ENCODE measurements at places on chromosomes 6 and 20.

DNA sequence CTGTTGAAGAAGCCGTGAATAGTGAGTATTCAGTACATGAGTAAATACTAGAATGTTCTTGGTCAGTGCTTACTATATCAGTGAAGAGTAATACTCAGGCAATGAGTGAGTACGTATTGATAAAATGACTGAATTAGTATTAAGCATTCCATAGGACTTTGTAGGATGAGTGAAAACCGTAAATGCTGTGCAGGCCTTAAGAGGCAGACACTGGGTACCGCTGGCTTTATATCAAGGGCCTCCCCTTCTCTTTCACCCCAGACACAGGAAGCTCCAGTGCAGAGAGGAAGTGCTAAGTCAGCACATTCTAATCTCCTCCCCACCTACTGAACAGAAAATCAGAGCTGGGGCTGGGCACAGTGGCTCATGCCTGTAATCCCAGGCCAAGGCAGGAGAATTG, 24.2 kb downstream of the POFUT1 start:
- no peak for DNase-seq

DNA sequence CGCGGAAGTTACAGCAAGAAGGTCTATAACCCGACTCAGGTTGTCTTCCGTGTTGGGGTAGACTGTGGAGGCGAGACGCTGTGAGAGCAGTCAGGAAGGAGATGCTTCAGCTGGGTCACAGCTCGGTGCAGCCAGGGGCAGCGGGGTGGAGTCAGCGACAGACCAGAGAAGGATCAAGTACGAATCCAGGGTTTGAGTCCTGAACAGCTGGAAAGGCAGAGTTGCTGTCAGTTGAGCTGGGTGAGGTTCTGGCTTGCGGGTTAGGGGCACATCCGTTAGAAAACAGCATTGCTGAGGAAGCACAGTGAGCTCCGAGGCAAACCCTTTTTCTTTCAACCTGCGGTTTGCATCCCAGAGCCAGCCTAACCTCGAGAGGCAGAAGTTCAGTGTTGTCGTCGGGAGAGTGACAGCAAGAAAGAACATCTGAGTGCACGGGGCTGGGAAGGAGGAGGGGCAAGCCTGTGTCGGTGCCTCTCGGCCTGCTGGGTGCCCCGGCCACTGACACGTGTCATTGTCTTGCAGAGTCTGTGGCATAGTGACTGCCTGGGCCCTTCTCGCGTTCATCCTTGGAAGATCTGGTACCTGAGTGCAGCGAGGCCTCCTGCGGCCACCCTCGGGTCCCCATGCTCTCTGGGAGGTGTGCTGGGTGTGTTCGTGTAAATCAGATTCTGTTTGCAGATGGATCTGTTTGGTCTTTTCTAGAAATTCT, 20.0 kb downstream of the PNLDC1 start:
- no peak for DNase-seq

- no peak for DNase-seq
Measured at GRCh38 chr20:46959821-46960220, 65.2 kb downstream of the EYA2 start.

DNA sequence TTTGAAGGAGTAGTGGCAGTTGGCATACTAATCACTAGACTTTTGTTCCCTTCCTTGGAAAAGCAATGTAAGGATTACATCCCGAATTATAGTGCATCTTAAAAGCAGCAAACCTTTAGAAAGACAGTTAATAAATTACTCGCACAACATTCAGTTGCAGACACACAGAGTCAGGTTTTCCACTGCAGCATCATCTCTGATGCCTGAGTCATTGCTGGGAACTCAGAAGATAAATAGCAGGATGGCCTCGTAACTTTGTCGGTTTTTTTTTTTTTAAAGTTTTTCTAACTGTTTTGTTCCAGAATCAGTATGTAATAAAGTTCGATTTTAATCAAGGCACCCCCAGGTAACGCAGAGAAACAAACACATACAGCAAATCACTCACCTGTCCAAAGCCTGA, 34.3 kb downstream of the GJA10 start:
- DNase-seq: no peak

DNA sequence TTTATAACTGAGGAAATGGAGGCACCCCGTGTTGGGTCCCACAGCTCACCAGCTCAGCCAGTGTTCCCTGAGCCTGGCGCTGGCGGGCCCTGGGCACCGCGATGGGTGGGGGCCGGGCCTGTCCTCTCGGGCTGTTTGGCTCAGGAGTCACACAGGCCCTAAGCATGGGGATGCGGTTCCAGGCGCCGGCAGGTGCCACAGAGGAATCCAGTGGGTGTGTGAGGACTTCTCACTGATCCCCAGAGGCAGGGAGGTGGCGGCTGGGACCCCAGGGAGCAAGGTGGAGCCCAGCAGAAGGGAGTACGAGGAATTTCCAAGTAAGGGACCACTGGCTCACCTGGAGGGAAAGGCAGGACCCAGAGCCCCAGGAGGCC, 57.5 kb downstream of the IRF4 start:
- no peak for DNase-seq

DNA sequence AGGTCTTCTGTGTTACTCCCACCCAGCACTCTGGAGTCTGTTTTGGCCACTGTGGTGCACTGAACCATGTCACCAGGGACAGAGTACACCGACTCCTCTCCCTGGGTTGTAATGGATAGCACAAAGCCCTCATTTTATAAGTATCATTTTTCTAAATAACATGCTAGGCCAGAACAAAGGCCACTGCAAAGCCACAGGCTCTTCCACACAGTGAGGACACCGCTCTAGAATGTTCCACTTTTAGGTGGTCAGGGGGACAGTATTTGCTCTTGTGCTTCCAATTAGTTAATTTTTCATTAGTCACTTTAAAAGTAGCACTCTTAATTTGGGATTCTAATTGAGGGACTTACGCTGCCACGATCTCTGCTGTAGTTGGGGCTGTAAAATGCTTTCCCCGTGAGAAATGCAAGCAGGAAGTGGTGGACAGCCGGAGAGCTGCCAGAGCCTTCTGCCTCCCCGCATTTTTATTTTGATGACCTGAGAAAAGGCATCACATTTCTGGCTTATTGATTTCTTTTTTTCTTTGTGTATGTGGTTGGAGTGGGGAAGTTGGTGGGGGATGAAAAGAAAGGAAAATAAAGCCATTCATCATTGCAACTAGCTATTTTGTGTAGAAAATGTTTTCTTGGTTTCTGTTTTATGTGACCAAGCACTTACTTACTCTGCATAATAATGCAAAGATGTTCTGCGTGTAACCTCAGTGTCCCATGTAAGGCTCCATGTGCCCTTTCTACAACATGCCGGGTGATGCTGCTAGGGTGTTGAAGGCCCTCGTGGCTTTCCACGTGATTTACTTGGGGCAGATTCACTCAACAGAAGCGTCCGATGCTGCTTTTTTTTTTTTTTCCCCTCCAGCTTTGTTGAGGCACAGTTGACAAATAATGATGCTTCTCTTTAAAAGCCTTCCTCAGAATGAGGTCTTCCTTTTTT, 195.9 kb downstream of the SASH1 start:
- no peak for DNase-seq

All from hippocampal formation (tissue), 2 donors.